ENCODE measurements at places on chromosomes 4 and X.

- no peaks in the 10 kb centered on the region for H3K36me3 ChIP-seq
- H3K27me3 ChIP-seq, result no peaks in the 10 kb centered on the region
- H3K4me3 ChIP-seq, result no peak overlapping the region
- DNase-seq, result no peak
- no peaks in the 10 kb centered on the region for H3K4me1 ChIP-seq
These were observed 1101.7 kb upstream of the INTU start for GRCh38 chr4:126530996-126531585.

DNA sequence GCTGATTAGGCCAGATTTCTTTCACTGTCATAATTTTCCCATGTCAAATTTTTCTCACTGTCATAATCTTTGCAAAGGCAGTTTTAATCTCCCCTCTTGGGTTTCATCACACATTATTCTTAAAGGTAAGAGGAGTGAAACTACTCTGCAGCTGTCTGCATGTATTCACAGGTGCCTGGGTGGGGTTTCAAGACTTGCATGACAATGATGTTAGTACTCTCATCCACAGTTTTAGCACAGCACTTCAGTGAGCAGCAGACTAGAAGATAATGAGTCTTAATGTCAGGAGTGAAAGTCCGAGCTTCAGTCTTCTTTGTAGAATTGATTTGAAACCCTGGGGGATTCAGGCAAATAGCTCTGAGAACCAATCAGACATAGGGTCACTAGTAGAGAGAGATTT, 182.5 kb upstream of the GALNT7 start:
- no peaks in the 10 kb centered on the region for H3K36me3 ChIP-seq
- DNase-seq, result no peak
- no peak overlapping the region for H3K4me3 ChIP-seq

DNA sequence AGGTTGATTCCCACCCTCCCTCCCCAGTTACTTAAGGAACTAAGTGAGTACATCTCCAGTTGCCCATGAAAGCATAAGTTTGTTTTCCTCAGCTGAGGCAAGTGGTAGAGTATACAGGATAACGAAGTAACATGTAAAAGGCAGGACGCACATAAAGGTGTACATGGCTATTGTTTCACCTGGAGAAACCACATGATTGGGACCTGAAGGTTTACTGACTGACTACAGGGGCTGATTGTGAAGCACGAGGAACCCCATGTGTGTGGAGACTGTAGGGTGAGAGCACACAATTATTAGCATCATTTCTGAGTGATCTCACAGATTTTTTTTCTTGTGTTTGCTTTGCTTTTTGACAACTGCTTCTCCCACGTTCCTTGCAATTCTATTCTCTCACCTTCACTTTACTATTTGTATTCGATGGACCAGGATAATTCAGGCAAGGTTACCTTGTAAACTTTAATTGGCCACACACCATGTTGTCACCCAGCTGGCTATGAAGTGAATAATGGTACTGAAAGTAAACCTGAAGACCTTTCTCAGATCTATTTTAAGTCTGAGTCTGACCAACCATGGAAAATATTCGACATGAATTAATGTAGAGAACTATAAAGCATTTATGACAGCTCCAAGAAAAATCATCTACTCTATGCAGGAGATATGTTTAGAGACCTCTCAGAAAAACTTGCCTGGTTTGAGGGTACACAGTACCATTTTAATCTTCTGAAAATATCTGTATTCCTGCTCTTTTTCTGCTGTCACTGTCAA, 102.5 kb upstream of the MYOZ2 start:
- peaks cover 2% of the 10 kb centered on the region for H3K4me1 ChIP-seq
- H3K27ac ChIP-seq, result no peak overlapping the region
- no peak for DNase-seq
- H3K36me3 ChIP-seq, result no peaks in the 10 kb centered on the region
- H3K27me3 ChIP-seq, result peaks cover 11% of the 10 kb centered on the region
- no peak overlapping the region for H3K4me3 ChIP-seq

DNA sequence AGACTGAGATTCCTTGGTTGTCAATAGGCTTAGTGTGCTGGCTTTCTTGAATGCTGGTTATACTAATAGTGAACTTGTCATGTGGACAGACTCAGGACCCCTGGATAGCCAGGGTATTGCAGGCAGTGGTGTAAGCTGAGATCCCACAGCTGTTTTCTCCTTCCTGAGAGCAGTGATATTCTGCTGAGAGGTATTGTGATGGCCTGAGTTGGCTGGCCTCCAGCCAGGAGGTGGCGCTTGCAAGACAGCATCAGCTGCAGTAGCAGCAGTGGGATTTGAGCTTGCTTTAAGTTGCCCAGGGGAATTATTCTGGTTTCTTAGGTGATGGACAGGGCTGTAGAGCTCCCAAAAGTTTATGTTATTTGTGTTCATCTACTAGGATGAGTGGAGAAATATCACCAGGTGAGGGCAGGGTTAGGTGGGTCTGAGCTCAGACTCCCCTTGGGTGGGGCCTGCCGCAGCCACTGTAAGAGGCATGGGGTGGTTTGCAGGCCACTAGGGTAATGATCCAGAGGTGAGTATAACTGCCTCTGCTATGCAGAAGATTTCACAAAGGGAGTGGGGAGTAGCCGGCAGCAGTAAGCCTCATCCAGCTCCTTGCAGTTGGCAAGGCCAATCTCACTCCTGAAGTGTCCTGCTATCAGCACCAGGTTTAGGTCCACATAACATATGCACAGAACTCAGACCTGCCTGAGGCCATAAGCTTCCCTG, 66.2 kb downstream of the IL15 start:
- no peak for DNase-seq
- peaks cover 12% of the 10 kb centered on the region for H3K36me3 ChIP-seq
- no peak overlapping the region for H3K4me3 ChIP-seq
- H3K27ac ChIP-seq, result peak overlapping the region; percentile 5
- no peaks in the 10 kb centered on the region for H3K27me3 ChIP-seq

- DNase-seq, result no peak
- no peak overlapping the region for H3K27ac ChIP-seq
- H3K36me3 ChIP-seq, result peaks cover 1% of the 10 kb centered on the region
- peaks cover 16% of the 10 kb centered on the region for H3K4me1 ChIP-seq
These were observed 26.7 kb downstream of the GAB1 start for GRCh38 chr4:143363332-143363731.

DNA sequence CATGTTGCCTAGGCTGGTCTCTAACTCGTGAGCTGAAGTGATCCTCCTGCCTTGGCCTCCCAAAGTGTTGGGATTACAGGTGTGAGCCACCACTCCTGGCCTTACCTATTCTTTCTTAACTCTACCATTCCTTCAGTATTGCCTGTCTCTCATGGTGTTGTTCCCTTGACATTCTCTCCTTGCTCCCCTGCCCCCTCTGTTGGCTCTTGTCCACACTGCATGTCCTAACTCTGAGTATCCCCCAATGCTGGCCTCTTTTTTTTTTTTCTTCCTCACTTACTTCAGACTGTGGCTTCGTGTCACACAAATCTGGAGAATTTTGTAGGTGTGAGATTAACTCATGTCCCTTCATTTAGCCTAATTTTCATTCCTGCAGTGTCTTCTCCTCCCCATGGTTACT, 22.9 kb upstream of the FRMPD4 start:
- H3K36me3 ChIP-seq, result no peaks in the 10 kb centered on the region
- H3K27me3 ChIP-seq, result peaks cover 9% of the 10 kb centered on the region
- no peak overlapping the region for H3K27ac ChIP-seq
- no peak overlapping the region for H3K4me3 ChIP-seq
- no peaks in the 10 kb centered on the region for H3K4me1 ChIP-seq

DNA sequence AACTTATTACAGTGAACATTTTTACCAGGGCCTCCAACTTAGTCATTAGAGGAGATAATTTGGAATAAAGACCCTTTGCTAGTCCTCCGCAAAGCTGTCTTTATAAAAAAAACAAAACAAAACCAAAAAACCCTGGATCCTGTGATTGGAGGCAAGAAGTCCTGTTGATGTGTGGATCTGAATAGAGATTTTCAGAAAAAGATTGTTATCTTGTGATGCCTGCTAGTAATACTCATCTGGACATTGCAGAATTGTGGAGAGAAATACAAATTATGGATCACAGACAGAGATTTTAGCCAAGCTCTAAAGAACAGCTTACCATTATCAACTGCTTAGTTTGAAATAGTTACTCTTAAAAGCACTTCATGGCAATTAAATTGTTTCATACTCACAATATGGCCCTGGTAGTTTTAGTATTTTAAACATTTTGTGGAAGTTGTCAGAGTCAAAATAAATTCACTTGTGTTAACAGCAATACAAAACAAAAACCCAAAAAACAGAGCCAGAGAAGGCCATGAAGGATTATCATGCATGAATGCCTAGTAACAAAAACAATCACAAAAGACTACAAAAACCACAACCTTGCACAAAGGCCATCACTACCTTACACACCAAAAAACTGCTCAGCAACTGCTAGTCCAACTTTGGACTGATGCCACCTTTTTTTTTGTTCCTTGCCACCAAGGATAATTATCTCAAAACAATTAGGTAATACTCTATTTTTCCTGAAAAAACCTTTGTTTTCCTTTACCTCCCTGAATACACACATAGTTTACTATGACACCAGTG, 514.5 kb upstream of the SLIT2 start:
- H3K4me3 ChIP-seq, result no peak overlapping the region
- no peak for DNase-seq
- no peaks in the 10 kb centered on the region for H3K36me3 ChIP-seq
- peaks cover 5% of the 10 kb centered on the region for H3K4me1 ChIP-seq
- no peak overlapping the region for H3K27ac ChIP-seq

GRCh38 chrX:136204571-136204970, 46.6 kb downstream of the MAP7D3 start:
- H3K36me3 ChIP-seq, result no peaks in the 10 kb centered on the region
- H3K4me3 ChIP-seq, result no peak overlapping the region
- no peak for DNase-seq
- H3K27me3 ChIP-seq, result no peaks in the 10 kb centered on the region
- peak overlapping the region; percentile 45 for H3K27ac ChIP-seq
- peaks cover 8% of the 10 kb centered on the region for H3K4me1 ChIP-seq

GRCh38 chrX:114584983-114585842, 1.3 kb downstream of the HTR2C start:
- DNase-seq, result no peak
- H3K27me3 ChIP-seq, result peaks cover 6% of the 10 kb centered on the region
- no peak overlapping the region for H3K4me3 ChIP-seq
- H3K36me3 ChIP-seq, result no peaks in the 10 kb centered on the region
- H3K27ac ChIP-seq, result no peak overlapping the region

GRCh38 chr4:53706422-53707032, 115.2 kb upstream of the LNX1 start:
- DNase-seq, result peak; percentile 48
- peaks cover 44% of the 10 kb centered on the region for H3K4me1 ChIP-seq
- H3K27ac ChIP-seq, result no peak overlapping the region
- H3K27me3 ChIP-seq, result peaks cover 1% of the 10 kb centered on the region
- no peak overlapping the region for H3K4me3 ChIP-seq

- peaks cover 46% of the 10 kb centered on the region for H3K36me3 ChIP-seq
- peak; percentile 36 for DNase-seq
- no peak overlapping the region for H3K4me3 ChIP-seq
- H3K27me3 ChIP-seq, result peaks cover 8% of the 10 kb centered on the region
- no peak overlapping the region for H3K27ac ChIP-seq
- H3K4me1 ChIP-seq, result peaks cover 19% of the 10 kb centered on the region
These were observed 7.8 kb downstream of the ARAF start for GRCh38 chrX:47568656-47569295.

DNA sequence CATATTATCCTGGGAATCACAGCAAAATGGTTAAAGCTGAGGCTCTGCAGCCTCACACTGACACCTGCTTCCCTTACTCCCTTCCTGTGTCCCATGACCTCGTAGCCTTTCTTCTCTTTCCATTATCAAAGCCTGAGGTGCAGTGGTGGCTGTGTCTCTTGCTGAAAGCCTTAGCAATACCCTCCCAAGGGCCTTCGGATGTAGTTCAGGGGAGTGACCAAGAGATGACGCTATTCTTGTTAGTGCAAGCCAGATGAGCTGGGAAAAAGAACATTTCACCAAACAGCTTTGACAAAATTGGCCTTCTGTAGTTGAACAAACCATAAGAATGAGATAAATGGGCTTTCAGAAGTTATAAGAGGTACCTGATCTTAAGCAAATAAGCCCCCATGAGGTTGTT, 31.6 kb downstream of the SMIM10L2A start:
- no peak for DNase-seq
- no peaks in the 10 kb centered on the region for H3K36me3 ChIP-seq
- H3K4me1 ChIP-seq, result peaks cover 3% of the 10 kb centered on the region
- no peak overlapping the region for H3K4me3 ChIP-seq
- H3K27me3 ChIP-seq, result peaks cover 8% of the 10 kb centered on the region

- peaks cover 7% of the 10 kb centered on the region for H3K36me3 ChIP-seq
- H3K27me3 ChIP-seq, result no peaks in the 10 kb centered on the region
- peak overlapping the region; percentile 41 for H3K27ac ChIP-seq
- DNase-seq, result no peak
- H3K4me3 ChIP-seq, result no peak overlapping the region
These were observed 20.8 kb downstream of the PPP3CA start for GRCh38 chr4:101326576-101326975.

DNA sequence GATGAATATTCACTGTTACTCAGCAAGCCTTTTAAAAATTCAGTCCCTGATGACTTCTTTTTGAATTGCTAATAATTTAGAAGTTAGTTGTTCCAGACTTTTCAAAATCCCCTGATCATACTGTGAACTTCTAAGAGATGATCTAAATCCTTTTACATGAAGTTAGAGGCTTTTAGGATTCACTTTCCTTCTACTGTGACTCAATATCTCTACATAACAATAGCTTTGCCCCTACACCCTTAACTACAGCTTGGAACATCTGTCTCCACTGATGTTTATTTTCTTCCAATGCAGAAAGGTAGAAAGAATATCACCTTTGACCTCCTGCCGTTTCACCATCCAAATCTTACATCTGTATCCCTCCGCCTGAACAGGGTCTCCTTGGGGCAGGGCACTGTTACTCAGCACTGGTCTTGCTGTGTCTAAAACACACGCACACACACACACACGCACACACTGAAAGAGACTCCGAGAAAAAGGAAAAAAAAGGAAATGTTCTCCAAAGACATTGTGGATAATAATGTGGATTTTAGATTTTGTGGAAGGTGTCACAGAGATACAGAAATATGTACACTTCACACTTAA, 111.6 kb upstream of the GPRIN3 start:
- no peaks in the 10 kb centered on the region for H3K36me3 ChIP-seq
- H3K4me3 ChIP-seq, result no peak overlapping the region
- no peak for DNase-seq
- no peak overlapping the region for H3K27ac ChIP-seq
- H3K4me1 ChIP-seq, result no peaks in the 10 kb centered on the region

- H3K4me3 ChIP-seq, result no peak overlapping the region
- no peaks in the 10 kb centered on the region for H3K4me1 ChIP-seq
- DNase-seq, result no peak
- peak overlapping the region; percentile 36 for H3K27ac ChIP-seq
- H3K27me3 ChIP-seq, result peaks cover 4% of the 10 kb centered on the region
These were observed 21.6 kb upstream of the MAPK10 start for GRCh38 chr4:86381431-86381830.

- DNase-seq, result no peak
- H3K27me3 ChIP-seq, result no peaks in the 10 kb centered on the region
- H3K4me3 ChIP-seq, result no peak overlapping the region
- no peaks in the 10 kb centered on the region for H3K4me1 ChIP-seq
These were observed 100.1 kb downstream of the GATB start for GRCh38 chr4:151660676-151661075.

- H3K27me3 ChIP-seq, result no peaks in the 10 kb centered on the region
- H3K36me3 ChIP-seq, result no peaks in the 10 kb centered on the region
- DNase-seq, result no peak
- no peaks in the 10 kb centered on the region for H3K4me1 ChIP-seq
- no peak overlapping the region for H3K27ac ChIP-seq
- no peak overlapping the region for H3K4me3 ChIP-seq
These were observed 1383.1 kb downstream of the C4orf33 start for GRCh38 chr4:130479020-130479419.

GRCh38 chr4:108149588-108150380, 18.9 kb downstream of the LEF1 start:
- H3K36me3 ChIP-seq, result no peaks in the 10 kb centered on the region
- DNase-seq, result no peak
- peaks cover 13% of the 10 kb centered on the region for H3K27me3 ChIP-seq
